ENCODE measurements at places on chromosomes 11 and 22.

DNA sequence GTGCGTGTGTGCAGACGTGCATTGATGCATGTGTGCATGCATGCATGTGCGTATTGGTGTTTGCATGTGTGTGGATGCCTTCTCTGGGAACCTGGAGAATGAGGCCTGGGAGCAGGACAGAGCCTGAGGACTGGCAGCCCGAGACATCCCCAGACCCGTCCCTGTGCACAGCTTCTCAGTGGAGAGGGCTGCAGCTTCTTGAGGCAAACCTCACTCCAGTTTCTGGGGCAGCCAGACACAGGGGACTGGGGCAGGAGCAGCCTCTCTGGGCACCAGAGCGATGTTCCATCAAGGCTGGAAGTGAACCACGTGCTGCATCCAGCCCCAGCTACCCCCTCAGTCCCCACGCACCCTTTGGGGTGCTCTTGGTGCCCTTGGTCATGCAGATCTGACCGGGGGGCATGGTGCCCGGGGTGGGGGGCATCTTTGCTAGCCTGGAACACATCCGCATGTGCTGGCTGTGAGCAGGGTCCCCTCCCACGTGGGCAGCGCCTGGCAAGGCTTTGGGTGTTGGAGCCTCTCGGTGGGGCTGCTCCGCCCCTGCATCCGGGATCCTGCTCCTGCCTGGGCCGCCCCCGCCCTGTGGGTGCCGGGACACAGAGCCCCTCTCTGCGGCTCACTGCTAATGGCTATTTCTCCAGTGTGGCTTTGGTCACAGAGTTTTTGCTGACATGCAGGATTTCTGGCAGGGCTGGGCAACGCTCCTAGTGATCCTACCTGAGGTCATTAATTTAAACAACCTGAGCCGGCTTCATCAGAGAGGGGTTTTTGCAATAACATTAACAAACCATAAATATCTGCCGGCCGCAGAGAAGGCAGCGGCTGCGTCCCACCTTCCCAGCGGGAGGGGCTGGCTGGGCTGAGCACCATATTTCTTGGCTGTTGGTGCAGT, 434.7 kb downstream of the TBC1D22A start:
- no peak overlapping the region for H3K27ac ChIP-seq
- no peaks in the 10 kb centered on the region for H3K4me1 ChIP-seq
- no peak overlapping the region for H3K4me3 ChIP-seq
- no peaks in the 10 kb centered on the region for H3K36me3 ChIP-seq

DNA sequence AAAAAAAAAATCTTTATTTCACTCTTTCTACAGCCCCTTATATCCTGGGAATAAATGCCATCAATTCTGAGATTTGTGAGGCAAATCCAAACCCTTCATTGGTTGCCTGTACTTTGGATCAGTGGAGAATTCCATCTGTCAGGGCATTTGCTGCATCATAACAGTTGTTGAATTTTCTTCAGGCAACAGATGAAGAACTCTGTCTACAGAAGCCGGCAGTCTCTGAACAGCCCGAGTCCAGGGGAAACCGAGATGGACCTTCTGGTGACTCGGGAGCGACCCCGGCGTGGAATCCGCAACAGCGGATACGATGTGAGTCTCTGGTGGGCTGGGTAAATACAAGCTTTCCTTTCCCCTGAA, 82.3 kb downstream of the C11orf91 start:
- H3K27ac ChIP-seq = no peak overlapping the region
- no peaks in the 10 kb centered on the region for H3K4me1 ChIP-seq
- no peaks in the 10 kb centered on the region for H3K36me3 ChIP-seq
- no peak for DNase-seq
- H3K4me3 ChIP-seq = no peak overlapping the region

DNA sequence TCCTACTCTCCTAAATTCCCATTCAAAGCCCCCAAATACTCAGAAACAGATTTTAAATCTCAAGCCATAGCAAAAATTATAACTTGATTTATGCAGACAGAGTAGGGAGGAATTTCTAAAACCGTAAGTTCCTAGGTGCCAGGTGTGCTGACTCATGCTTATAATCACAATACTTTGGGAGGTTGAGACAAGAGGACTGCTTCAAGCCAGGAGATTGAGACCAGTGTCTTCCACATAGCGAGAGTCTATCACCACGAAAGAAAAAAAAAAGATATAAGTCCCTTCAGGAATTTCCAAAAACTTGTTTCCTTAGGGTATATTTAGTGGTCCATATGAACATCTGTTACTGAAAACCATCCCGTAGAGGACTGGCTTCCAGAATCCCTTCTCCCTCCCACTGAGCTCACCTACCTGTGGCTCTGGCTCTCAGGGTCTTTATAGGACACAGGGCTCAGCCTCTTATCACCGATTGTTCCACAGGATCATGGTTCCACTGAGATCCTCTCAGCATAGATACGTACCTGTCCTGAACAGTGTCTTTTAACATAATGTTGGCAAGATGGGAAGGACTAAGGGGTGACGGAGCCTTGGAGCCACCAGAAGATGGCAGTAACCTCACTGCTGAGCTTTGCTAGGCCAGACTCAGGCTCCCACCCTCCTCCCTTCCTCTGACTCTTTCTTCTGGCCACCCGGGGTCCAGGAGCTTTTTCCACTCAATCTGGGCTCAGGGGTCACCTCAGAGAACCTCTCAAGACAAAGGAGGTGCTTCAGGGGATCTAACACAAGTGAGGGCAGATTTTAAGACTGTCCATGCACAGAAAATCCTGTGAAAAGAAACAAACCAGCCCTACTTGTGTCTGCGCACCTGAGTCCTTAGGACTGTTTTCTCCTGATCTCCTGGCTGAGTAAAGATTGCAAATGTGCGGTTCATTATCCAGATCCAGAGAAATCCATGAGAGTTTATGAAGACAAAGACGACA, 117.5 kb upstream of the TOP3B start:
- no peaks in the 10 kb centered on the region for H3K4me1 ChIP-seq
- DNase-seq = no peak
- H3K27ac ChIP-seq = no peak overlapping the region

DNA sequence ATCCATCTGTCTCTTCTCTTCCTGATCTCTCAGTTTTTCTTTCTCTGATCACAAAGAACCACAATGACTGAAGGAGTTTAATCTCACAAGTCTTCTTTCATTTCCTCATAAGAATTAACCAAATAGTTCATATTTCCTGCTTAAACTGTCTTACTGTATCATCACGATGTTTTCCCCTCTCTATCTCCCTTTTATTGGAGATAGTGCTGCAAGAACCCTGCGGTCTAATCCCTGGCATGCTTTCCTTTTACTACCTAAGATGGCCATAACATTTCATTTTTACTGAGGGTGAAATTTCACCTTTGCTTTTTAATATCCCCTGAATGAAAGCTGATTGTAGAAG, 28.9 kb downstream of the CARD18 start:
- H3K4me3 ChIP-seq = no peak overlapping the region
- H3K4me1 ChIP-seq = peaks cover 17% of the 10 kb centered on the region
- peaks cover 8% of the 10 kb centered on the region for H3K27me3 ChIP-seq
- DNase-seq = no peak
- no peaks in the 10 kb centered on the region for H3K36me3 ChIP-seq
- no peak overlapping the region for H3K27ac ChIP-seq

DNA sequence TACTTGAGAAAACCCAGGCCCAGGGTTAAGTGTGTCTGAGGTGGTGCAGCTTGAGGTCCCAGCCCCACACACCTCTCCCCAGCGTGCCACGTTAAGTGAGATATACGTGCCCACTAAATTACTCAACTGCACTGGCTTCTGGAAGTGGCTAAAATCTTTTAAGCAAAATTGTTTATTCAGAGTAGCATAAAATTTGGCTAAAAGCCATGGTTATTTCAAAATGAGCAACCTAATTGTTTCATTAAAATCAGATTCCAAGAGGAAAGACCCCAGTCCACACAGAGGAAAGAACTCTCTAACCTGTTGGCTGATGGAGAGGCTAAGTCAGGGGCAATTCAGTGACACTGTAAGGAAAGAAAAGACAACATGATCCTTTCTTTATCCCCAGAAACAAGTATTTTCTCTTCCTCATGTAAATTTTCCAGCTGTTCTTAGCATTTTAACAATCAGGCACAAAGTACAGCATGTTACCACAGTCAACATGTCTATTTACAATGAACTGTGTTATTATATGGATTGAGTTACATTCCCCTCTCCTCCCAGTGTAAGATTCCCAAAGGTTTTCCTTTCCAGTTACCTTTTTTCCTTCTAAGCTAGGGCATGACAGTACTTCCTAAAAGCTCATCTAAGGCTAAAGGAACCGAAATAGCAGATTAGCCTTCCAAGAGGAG, 26.6 kb downstream of the NUP50 start:
- H3K4me3 ChIP-seq = no peak overlapping the region
- peaks cover 7% of the 10 kb centered on the region for H3K4me1 ChIP-seq
- DNase-seq = no peak
- H3K27me3 ChIP-seq = no peaks in the 10 kb centered on the region
- peaks cover 25% of the 10 kb centered on the region for H3K36me3 ChIP-seq

GRCh38 chr11:78292109-78292803, 103.5 kb downstream of the USP35 start:
- H3K27ac ChIP-seq = peak overlapping the region; percentile 95
- H3K36me3 ChIP-seq = peaks cover 54% of the 10 kb centered on the region
- peak overlapping the region; percentile 44 for H3K4me3 ChIP-seq
- peak; percentile 72 for DNase-seq
- H3K27me3 ChIP-seq = no peaks in the 10 kb centered on the region

GRCh38 chr11:64976651-64977050, 4.7 kb upstream of the MAJIN start:
- DNase-seq = no peak
- H3K27ac ChIP-seq = no peak overlapping the region
- H3K4me1 ChIP-seq = peaks cover 11% of the 10 kb centered on the region
- H3K4me3 ChIP-seq = no peak overlapping the region

GRCh38 chr11:121894581-121894980, 221.4 kb downstream of the BLID start:
- H3K4me1 ChIP-seq = no peaks in the 10 kb centered on the region
- no peak overlapping the region for H3K4me3 ChIP-seq
- DNase-seq = no peak
- H3K27ac ChIP-seq = no peak overlapping the region

DNA sequence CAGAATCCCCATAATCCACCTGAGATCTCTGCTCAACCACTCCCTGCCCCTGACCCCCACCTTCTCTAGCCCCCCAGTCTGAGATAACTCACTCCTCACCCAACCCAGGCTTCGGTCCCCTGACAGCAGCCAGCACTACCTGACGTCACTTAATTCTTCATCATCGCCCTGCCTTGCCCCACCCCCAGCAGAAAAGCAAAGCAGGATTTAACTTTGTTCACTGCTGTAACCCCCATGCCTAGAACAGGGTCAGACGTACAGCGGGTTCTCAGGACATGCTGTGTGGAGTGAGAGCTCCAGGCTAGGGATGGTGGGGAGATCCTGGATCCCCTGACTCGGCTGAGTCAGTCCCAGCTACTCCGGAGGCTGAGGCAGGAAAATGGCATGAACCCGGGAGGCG, 45.8 kb downstream of the ELFN2 start:
- DNase-seq = no peak
- peaks cover 11% of the 10 kb centered on the region for H3K27me3 ChIP-seq
- no peak overlapping the region for H3K4me3 ChIP-seq
- no peaks in the 10 kb centered on the region for H3K36me3 ChIP-seq

DNA sequence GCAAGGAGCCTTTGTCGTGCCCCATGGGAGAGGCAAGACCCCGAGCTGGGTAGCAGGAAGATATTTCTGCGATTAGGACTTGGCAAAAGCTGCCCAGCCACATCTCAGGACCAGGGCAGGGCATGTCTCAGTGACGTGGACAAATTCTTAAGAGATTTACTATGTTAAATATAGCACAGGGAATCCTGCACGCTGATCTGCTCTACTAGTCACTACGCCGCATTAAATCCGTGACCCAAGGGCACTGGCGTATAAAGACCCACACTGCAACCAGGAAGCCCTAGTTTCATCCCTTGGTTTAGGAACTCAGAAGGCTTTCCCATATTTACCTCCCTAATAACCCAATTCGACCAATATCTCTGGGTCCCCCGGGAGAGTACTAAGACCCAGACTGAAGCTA, 35.1 kb downstream of the AP1B1 start:
- H3K27ac ChIP-seq = no peak overlapping the region
- H3K27me3 ChIP-seq = no peaks in the 10 kb centered on the region
- no peaks in the 10 kb centered on the region for H3K4me1 ChIP-seq
- DNase-seq = no peak

DNA sequence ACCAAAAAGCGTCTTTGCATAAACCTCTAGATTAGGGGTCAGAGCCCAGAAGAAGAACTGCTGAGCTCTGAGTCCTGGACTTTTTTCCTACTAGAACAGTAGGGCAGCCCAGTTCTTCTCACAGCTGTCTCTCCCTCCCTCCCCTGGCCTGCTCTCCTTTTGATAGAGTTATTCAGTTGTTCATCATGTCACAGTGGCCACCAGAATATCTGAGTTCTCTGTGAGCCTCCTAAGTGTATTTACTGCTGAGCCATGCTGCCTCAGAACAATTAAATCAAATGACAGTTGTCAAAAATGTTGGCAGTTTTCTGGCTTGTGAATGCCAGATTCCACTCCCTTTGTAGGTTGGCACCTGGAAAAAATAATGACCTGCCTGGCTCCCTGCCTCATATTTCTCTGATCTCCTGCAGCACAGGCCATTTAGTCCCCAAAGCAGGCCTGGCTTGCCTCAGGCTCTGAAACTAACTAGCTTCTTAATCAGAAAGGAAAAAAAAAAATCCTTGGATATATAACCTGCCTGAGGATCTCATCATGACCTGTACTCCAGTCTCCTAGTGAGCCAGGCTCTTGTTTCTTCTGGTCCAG, 377.4 kb upstream of the LARGE1 start:
- H3K4me1 ChIP-seq = no peaks in the 10 kb centered on the region
- H3K27me3 ChIP-seq = no peaks in the 10 kb centered on the region
- no peaks in the 10 kb centered on the region for H3K36me3 ChIP-seq
- no peak overlapping the region for H3K27ac ChIP-seq
- H3K4me3 ChIP-seq = no peak overlapping the region

DNA sequence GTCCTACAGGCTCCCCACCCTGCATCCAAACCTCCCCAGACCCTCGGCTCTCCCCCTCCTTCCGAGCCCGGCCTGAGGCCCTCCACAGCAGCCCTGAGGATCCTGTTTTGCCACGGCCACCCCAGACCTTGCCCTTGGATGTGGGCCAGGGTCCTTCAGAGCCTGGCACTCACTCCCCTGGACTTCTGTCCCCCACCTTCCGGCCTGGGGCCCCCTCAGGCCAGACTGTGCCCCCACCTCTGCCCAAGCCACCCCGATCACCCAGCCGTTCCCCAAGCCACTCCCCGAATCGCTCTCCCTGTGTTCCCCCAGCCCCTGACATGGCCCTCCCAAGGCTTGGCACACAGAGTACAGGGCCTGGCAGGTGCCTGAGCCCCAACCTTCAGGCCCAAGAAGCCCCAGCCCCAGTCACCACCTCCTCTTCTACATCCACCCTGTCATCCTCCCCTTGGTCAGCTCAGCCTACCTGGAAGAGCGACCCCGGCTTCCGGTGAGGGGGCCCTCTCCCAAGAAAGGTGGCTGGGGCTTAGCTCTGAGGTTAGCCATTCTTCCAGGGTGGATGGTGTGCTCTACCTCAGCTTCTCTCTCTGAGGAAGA, 2.9 kb downstream of the INPP5J start:
- H3K27me3 ChIP-seq = no peaks in the 10 kb centered on the region
- H3K4me1 ChIP-seq = no peaks in the 10 kb centered on the region
- DNase-seq = no peak
- no peaks in the 10 kb centered on the region for H3K36me3 ChIP-seq
- no peak overlapping the region for H3K4me3 ChIP-seq

- H3K4me3 ChIP-seq = no peak overlapping the region
- H3K36me3 ChIP-seq = no peaks in the 10 kb centered on the region
- no peaks in the 10 kb centered on the region for H3K27me3 ChIP-seq
Observed at GRCh38 chr11:130407978-130408377, 20.4 kb downstream of the ADAMTS8 start.
